Nasal cavity respiratory epithelium epithelial cell of viscerocranial mucosa (primary cell): ENCODE measurements at places on chromosomes 3 and 15. TPM values are rescaled to one million over a fixed set of nuclear protein-coding genes. Genes with fewer than 3 reads are reported as not detected.

LEKR1 gene
- 0.28 and 0.68 TPM in 2 replicates for total RNA-seq

RBSN gene
- total RNA-seq = 35.3 and 36.6 TPM in 2 replicates

TRPM1 gene
- total RNA-seq = under 0.01 and 0.68 TPM in 2 replicates

GMPS gene
- 28.0 and 54.5 TPM in 2 replicates for total RNA-seq

CCDC13 gene
- 0.68 and 0.71 TPM in 2 replicates for total RNA-seq

SLC9C1 gene
- 0.21 TPM in 1 of 2 replicates, not detected in the other for total RNA-seq

ZNF280D gene
- total RNA-seq = 8.2 and 18.7 TPM in 2 replicates

ENTPD3 gene
- 22.2 and 24.3 TPM in 2 replicates for total RNA-seq

TERC gene
- 32.6 and 554 TPM in 2 replicates for total RNA-seq

PTH1R gene
- not detected in 2 replicates for total RNA-seq

GOLGA6B gene
- not detected in 2 replicates for total RNA-seq
